Right ventricle myocardium superior (tissue), 1 donor: ENCODE measurements at places on chromosomes 6 and 20. TPM values are rescaled to one million over a fixed set of nuclear protein-coding genes. Genes with fewer than 3 reads are reported as not detected.

Gene XKR7
- not detected for total RNA-seq

Gene PDYN
- not detected for total RNA-seq

DNA sequence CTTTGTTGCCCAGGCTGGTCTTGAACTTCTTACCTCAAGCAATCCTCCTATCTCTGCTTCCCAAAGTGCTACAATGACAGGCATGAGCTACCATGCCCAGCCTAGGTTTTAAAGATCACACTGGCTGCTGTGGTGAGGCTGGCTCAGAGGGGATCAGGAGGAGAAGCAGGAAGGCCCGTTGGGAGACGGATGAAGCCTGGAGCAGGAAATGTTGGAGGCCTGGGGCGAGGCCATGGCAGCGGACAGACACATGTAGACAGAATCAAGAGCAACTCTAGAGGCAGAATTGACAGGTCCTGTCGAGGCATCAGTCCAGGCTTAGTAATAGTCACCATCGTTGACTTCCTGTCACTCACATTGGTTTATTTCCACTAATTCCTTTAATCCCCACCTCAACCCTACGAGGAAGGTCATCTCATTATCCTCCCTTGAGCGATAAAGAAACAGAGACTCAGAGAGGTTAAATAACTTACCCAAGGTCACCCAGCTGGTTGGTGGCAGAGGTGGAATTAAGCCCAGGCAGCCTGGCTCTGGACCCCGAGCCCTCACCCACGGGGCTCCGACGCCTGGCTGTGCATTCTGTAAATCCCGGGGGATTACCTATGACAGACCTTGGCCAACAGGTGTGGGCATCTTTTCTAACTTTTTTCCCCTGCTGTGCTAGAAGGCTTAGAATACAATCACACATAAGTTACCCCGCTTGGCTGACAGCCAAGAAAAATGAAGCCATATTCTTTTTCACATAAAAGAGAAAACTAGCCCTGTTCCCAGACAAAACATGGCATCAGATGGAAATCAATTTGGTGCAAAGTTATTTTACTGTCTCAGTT is 113.4 kb downstream of the EYA2 start:
- DNase-seq, result no peak

Gene ABHD16B
- total RNA-seq, result not detected

Gene CFAP206
- total RNA-seq, result not detected

DNA sequence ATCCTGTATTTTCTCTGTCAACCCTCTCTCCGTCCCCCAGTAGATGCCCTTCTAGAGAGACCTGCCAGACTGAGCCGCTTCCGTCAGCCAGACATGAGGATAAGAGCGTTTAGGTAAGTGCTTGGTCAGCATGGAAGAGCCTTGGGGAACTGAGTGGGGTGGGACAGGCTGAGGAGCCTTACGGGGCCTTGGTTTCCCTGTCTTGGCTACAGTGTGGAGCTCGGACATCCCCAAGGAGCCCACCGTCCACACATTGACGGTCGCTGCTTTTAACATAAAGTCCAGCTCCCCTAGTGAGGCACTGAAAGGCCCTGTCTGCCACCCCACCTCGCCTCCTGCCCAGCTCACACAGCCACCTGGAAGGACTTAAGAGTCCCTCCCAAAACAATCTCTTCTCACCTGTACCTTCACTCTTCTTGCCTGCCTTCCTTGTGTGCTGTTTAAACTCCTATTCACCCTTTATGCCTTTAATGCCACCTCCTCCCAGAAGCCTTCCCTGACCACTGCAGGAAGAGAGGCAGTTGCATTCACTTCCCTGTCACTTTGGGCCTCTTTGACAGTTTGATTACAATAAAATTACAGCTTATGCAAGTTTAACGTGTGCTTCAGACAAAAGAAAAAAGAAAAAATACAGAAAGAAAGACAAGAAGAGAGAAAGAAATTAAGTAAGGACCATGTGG is 42.3 kb downstream of the PDYN start:
- DNase-seq, result no peak

DNA sequence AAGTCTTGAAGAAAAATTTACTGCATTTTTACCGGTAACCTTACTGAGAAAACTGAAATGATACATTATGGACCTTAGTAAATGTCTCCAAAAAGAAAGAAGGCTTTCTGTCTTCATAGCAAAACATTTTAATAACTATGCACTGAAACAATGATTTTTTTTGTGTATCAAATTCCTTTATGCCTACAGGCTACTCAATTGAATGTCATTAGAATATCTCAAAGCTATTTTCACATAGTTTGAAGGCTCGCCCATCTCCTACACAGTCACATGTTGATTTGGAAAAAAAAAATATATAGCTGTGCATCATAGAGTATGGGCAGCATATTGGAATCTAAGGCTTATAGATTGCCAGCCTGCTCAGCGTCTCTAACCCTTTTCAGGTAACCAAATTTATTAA is 12.0 kb upstream of the MLIP start:
- DNase-seq, result no peak

DNA sequence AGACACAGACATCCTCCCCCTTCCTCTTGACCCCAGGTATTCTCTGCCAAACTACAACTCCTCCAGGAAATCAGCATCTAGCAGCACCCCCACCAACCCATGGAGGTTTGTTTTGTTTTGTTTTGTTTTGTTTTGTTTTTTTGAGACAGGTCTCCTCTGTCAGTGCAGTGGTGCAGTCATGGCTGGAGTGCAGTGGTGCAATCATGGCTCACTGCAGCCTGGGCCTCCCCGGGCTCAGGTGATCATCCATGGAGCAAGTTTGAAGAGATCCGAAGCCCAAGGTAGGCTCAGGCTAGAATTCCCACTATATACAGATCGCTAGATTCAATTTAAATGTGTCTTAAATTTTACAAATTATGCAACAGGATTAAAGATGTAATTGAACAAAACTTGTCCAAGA is 518.2 kb upstream of the ARID1B start:
- no peak for DNase-seq

DNA sequence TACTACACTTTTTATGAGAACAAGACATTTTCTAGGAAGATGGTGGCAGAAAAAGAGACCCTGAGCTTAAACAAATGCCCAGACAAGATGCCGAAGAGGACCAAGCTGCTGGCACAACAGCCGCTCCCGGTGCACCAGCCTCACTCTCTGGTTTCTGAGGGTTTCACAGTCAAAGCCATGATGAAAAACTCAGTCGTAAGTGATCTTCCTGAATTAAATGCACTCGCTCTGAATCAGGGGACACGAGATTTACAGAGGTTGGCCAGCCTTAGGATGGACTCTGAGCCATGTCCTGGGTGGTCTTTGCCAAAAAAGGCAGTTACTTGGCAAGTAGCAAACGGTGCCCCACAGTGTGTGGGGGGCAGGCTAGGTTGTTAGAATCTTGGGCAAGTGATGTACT is 423 bp downstream of the PACRG start:
- DNase-seq, result no peak

Gene PTPN1
- 20.1 TPM for total RNA-seq

DNA sequence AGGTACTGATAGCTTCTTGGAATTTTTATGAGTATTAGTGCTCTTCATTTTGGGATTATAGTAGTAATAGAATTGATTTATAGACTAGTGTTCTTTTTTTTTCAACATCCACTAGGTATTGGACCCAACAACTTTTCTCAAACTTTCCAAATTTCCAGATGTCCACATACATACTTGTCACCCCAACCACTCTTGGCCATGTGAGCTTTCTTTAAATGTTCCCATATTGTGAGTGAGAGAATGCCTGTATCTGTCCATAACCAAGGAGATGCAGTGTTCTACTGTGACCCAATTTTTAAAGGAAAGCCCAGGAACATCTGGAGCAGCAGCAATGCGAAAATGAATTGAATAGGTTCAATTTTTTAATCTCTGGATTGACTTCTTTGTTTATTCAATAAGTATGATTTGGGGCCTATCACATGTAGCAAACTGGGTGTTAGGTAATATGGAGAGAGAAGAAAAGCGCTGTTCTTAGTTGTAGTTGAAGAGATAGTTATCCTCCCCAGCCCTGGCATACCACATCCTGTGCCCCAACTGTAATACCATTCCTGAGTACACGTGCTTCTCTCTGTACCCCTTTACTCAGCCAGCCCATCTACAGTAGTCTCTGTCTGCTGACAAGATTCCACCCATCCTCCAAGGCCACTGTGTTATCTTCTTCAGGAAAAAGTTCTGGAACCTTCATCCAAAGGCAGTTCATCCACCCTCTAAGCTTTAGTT is 116.8 kb upstream of the SUPT3H start:
- DNase-seq, result no peak

- DNase-seq, result no peak
These were observed 7.1 kb downstream of the CABLES2 start for GRCh38 chr20:62400021-62400420.

GRCh38 chr20:36399147-36399968 is 93.2 kb downstream of the DLGAP4 start:
- DNase-seq, result no peak

GRCh38 chr6:161918109-161918531 is 644.3 kb upstream of the AGPAT4 start:
- no peak for DNase-seq

Gene PRKN
- total RNA-seq, result 20.6 TPM

DNA sequence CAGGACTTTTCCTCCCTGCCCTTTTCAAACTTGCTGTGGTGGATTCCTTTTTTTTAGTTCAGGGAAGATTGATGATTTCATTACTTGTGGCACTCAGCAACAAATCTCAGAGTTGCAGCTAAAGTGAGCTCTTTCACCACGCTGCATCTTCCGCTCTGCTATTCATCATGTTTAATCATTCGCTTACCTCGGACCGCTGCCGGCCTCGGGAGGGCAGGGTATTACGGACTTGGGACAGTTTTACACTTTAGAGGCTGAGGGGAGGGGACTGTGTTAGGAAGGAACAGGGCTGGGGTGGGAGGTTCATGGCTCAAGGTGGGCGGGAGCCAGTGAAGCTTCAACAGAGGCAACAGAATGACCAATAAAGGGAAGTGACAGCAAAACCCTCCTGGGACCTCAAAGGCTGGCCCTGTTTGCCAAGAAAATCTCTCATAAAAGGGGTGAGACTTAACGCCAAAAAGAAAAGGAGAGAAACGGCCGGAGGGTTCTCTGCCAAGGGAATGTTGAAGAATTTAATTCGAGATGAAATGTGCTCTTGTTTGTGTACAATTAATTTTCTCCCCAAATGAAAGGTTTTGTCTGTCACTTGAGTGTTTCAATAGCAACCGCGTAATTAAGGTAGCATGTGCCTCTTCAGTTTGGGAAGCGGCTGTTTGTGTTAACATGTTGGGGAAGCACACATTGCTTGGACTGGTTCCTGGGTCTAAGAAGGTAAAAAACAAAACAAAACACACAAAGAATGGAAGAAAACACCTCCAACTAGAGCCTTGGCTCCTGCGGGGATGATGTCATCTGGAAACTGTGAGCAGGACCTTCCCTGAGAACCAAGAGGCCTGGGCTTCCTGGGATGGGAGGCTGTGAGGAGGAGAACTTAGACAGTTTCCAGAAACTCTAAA is 72.5 kb upstream of the SULF2 start:
- no peak for DNase-seq

GRCh38 chr6:83518816-83519480 is 6.6 kb downstream of the PRSS35 start:
- no peak for DNase-seq

GRCh38 chr6:87754828-87755227 is 52.8 kb upstream of the AKIRIN2 start:
- DNase-seq, result no peak

Gene GDAP1L1
- total RNA-seq, result not detected

Gene ECT2L
- total RNA-seq, result 0.70 TPM

- DNase-seq, result no peak
These were observed 17.6 kb downstream of the HEBP2 start for GRCh38 chr6:138421608-138422007.

Gene OVOL2
- not detected for total RNA-seq

Gene RGL2
- total RNA-seq, result 60.5 TPM

Gene KHDRBS2
- not detected for total RNA-seq

Gene SAPCD1
- 0.86 TPM for total RNA-seq

DNA sequence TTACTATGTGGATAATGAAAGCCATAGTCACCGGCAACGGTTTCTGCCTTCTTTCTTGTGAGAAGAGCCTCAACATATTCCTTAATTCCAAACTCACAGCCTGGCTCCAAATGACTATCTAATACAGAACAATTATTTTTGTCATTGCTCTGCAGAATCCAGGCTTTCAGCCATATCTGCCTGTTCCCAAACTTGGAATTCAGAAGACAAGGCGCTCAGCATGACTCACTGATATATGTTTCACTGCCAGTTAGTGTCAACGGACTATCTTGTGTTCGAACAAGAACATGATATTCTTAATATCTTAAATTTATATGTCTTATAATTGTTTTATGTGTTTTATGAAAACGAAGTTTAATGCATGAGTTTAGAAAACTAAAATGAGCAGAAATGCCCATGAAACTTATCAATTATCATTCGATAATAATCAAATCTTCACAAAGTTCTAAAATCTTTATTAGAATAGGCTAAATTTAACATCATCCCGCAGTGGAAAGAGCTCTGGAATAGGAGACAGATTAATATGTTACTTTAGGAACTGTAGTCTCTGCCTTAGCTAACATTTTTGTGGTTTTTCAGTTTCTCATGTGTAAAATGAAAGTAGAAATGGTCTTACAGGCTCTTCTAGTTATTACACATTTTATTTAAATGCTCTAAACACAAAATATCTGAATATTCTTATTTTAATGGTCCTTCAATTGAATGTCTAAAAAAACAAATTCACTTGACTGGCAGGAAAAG is 669.3 kb upstream of the GJE1 start:
- no peak for DNase-seq

GRCh38 chr6:167244991-167245390 is 46.1 kb upstream of the UNC93A start:
- no peak for DNase-seq

DNA sequence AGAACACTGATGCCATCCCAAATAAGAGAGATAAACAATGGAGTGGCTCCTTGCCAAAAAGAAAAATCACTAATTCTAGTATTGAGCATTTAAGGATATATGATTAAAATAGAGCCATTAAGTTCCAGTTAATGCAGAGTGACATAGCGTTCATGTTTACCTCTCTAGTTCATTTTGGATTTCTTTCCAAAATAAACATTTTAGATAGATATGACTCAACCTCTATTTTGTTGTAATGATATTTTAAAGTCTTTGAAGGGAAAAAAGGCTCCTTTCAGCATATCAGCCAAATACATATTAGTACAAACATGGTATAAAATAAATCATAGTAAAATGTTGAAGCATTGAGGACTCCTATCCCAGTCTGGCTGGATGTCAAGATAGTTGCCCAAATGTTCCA is 33.4 kb downstream of the RWDD2A start:
- DNase-seq, result no peak

- no peak for DNase-seq
These were observed 280.9 kb upstream of the STXBP5 start for GRCh38 chr6:146923205-146923833.

DNA sequence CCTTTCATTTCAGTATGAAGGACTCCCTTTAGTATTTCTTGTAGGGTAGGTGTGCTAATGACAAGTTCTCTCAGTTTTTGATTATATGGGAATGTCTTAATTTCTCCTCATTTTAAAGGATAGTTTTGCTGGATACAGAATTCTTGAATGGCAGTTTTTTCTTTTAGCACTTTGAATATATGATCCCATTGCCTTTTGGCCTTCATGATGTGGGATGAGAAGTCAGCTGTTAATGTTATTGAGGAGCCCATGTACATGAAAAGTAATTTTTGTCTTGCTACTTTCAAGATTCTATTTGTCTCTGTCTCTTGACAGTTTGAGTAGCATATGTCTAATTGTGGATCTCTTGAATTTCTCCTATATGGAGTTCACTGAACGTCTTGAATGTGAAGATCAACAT is 30.9 kb downstream of the RSPH3 start:
- DNase-seq, result no peak

GRCh38 chr6:19408331-19408730 is 428.8 kb upstream of the ID4 start:
- no peak for DNase-seq

Gene FOXA2
- not detected for total RNA-seq
